ENCODE measurements at places on chromosomes 4 and X.
A peak's percentile ranks its signal among the peaks of the same experiment; 100 is the strongest.

DNA sequence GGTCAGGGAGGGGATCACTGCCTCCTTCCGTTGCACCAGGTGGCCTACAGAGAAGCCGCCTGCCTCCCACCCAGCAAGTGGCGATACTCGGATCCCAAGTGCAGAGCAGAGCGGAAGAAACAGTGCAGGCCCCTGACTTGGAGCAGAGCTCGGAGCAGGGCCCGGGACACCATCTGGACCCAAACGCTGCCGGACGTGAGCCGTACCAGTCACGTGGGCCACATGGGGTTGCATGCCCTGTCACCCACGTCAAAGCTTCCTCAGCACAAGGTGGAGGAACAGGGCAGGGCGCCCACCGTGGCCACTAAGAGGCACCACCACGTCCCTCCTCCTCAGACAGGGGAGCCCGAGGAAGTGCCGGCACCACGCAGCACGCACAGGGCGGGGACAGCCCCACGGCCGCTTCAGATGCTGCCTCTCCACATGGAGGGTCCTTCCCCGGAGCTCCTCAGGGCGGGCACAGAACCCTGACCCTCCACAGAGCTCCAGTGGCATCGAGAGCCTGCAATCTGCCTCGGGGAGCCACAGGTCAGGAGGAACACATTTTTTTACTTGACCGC lies 18.7 kb downstream of the ZFYVE28 start:
- DNase-seq: no peak

GRCh38 chr4:128690011-128690410 lies 119.5 kb upstream of the JADE1 start:
- no peak for DNase-seq

- no peak for DNase-seq
Observed at GRCh38 chr4:21872101-21872500, 76.5 kb downstream of the KCNIP4 start.

DNA sequence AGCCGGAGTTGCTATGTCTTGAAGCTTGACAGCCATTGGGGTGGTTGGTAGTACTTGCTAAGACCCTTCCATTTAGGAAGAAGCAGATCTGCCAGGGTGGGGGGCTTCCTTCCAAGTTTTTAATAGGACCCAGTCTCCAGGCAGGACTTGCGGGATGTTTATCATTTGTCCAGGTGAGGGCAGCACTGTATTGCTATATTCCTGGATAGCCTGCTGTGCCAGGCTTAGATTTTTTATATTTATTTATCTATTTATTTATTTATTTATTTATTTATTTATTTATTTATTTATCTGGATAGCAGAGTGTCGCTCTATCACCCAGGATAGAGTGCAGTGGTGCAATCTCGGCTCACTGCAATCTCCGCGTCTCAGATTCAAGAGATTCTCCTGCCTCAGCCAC lies 87.4 kb upstream of the CT45A1 start:
- no peak for DNase-seq

- no peak for DNase-seq
Observed at GRCh38 chr4:122542411-122543236, 78.2 kb downstream of the IL21 start.

- DNase-seq: no peak
Observed at GRCh38 chr4:139605516-139605915, 49.5 kb upstream of the SETD7 start.

GRCh38 chr4:24482871-24483270 lies 101.5 kb downstream of the DHX15 start:
- no peak for DNase-seq

DNA sequence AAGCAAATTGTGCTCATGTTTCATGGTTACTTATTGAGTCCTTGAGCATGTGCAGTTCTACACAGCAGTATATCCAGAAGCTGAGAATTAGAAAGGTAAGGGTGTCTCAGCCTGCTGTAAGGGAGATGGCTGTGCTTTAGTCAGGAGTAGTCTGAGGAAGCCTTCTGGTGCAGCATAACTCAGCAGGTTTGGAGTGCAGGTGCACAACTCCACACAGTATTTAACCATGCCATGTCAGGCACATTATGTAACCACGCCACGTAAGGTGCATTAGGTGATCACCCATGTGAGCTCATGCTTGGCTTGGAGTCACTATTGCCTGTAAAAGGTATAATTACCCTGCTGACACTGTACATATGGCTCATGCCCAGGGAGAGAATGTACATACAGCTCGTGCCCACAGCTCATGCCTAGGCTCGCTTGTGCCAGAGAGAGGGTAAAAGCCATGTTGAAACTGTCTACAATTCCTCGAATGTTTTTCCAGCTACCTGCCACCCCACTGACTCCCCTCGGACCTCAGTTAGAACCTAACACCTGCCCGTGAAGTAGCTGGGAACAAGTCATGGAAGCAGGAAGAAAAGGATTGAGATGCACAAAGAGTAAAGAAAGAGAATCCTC lies 37.8 kb downstream of the UCHL1 start:
- no peak for DNase-seq

- DNase-seq: peak; percentile 47
Observed at GRCh38 chrX:48540028-48540375, 488 bp downstream of the TBC1D25 start.

- DNase-seq: no peak
Observed at GRCh38 chr4:111775556-111776297, 369.5 kb upstream of the FAM241A start.

DNA sequence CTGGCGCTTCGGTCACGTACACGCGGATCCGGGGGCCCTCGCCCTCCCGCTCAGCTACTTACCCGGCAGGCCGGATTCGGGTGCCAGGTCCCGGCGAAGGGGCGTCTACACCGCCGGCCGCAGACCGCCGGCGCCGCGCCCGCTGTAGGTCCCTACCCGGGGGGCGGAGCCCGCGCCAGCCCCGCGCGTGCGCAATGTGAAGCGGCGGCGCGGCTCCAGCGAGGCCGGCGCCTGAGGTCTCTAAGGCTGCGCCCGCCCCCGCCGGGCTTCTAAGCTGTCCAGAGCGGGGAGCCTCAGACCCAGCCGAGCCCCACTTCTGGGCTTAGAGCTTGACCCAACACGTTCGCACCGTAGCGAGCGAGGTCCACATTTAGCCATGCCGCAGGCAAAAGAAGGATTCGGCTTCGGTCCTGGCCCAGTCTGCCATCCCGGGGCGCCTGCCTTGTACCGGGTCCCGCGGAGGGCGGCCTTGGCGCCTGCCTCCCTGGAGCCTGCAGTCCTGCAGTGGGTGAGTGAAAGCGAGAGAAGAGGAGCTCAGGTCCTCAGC lies at the start of gene ZNF518B:
Gene ZNF518B (minus strand): TSS at position 172 of the 547 bp plus-strand sequence. CDS start 11,098 bp downstream, outside the sequence.
- DNase-seq: peak; percentile 66

- no peak for DNase-seq
Observed at GRCh38 chrX:16022580-16023200, 100.7 kb upstream of the GRPR start.

GRCh38 chrX:16589826-16590225 lies 60.1 kb upstream of the S100G start:
- DNase-seq: no peak

- DNase-seq: no peak
Observed at GRCh38 chr4:30002341-30002740, 717.8 kb upstream of the PCDH7 start.

GRCh38 chrX:107773206-107773605 lies 2.4 kb downstream of the TSC22D3 start:
- DNase-seq: no peak

GRCh38 chrX:31038575-31039326 lies 33.1 kb downstream of the FTHL17 start:
- no peak for DNase-seq

DNA sequence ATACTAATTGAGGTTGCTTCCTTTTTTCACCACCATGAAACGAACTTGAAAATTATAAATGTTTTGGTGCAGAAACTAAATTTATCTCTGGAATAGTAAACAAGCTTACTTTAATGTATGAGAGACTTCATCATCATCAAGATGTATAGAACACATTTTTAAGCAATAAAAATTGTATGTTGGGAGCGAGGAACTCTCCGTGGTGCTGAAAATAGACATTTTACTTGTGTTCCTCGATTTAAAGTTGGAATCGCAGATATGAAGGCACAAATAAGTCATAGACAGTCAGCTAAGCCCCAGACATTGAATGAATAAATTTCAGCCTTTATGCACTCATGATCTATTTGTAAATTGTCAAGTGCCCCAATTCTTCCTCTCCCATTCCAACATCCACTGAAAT lies 310.7 kb downstream of the STK32B start:
- DNase-seq: no peak

- no peak for DNase-seq
Observed at GRCh38 chr4:183013730-183014002, 85.4 kb upstream of the WWC2 start.

DNA sequence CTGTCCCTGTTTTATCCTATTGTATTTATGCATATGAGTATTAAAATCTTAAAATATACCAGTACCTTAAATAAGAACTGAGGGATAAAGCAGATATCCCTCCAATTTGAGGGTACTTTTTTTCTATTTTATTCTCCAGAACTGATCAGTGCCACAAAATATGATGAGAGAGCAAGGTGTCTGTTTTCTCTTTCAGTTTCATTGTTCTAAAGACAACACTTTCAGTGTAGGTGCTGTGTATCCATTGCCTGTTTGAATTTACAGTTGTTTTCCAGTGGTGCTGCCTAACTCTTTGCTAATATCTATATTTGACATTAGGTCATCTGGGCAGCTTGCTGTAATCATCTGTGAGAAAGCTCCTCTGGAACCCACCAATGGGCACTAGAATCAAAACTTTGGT lies 394.7 kb downstream of the IL1RAPL1 start:
- DNase-seq: no peak

DNA sequence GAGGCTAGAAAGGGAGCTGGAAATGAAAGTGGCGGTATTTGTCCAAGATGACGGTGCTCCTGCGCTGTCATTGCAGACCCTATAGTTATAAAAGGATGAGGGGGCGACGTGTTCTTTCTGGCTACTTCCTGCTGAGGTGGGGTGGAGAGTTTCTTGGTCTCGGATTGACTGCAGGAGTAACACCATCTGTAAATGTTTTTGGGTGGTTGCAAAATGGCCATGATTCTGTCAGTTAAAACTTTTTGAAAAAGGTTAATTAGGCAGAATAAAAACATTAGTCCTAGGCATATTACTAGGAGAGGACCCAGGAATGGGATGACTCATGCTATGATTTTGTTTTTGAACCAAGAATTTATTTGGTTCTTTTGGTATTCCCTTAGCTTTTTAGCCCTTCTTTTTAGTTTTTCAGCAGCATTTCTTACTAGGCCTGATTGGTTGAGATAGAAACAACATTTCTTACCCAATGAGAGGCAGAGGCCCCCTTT lies 53.1 kb downstream of the USP11 start:
- no peak for DNase-seq

DNA sequence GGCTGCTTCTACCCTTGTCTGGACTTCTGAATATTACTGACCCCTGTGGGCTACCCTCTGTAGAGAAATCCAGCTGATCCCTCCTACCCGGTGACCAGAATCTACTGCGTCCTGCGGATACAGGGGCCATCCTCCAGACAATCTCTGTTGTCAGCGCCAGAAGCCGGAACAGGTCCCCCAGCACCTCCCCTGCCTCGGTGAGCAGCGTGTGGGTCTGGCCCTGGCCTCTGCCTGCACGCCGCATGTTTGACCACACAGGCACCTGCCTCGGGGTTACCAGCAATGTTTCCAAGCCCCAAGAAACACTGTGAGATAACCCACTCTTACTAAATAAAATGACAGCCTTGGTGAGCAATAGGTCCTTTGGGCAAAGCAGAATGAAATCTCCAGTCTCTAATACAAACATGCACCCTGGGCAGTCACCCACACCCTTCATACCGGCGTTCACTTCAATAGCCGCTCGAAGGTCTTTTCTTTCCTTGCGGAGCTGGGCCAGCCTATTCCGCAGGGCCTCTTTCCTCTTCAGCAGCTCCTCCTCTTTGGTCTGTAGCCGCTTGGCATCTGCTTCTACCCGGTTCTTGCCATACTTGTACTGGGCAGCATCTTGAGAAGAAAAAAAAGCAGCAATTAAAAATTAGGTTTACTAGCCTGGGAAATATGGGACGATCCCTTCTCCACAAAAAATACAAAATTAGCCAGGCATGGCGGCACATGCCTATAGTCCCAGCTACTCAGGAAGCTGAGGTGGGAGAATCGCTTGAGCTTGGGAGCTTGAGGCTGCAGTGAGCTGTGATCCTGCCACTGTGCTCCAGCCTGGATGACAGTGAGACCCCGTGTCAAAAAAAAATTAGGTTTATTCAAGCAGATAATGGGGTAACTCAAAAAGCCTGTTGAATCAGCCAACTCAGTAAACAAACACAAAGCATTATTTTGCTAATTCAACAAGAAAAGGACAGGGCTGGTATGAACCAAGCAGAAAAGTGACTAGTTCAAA lies 165.1 kb downstream of the AFAP1 start:
- no peak for DNase-seq

DNA sequence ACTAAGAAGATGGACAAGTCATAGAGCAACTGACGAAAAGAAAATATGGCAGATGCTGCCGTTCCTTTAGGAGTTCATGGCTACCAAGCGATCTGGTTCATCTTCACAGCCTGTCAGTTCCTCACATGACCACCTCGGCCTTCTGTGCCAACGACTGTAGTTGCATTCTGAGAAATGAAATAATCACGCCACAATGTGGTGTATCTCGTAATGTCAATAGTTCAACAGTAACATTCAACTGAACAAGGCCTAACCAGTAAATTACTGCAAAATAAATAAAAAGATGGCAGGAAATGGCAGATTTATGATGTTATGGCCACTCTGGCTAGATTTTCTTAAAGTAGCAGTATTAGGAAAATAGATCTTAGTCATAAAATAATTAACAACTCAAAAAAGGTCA lies 4.4 kb downstream of the GPRIN3 start:
- DNase-seq: no peak

DNA sequence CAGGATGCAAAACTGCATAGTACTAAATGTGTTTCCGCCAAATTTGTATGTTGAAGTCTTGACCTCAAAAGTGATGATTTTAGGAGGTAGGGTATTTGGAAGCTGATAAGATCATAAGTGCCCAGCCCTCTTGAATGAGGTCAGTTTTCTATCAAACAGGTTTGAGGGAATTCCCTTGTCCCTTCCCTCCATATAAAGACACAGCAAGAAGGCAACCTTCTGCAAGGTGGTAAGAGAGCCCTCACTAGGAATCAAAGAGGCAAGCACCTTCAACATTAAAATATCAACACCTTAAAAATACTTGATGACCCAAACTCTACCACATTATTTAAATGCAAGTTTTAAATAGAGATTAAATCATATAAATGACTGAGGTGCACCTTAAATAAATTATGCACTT lies 288.6 kb downstream of the EPHA5 start:
- DNase-seq: no peak

DNA sequence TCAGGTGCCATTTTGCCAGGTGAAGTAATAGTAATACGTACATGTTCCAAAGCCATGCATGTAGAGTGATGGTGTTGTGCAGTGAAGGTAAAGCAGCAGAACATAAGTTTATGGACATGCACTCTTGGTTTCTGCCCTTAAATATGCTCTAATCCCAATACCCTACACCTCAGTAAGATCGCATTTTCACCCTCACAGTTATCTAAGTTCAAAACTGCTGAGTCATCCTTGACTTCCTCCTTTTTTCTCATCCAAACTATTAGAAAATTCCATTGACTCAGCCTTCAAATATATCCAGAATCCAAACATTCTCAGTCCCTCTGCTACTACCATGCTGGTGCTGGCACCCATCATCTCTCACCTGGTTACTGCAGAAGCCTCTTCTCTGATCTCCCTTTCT lies 652.9 kb upstream of the IGFBP7 start:
- DNase-seq: no peak

Measured in activated T-cell treated with anti-CD3 and anti-CD28 coated beads for 24 hours (primary cell).